ENCODE measurements at places on chromosomes 5 and 9.

DNA sequence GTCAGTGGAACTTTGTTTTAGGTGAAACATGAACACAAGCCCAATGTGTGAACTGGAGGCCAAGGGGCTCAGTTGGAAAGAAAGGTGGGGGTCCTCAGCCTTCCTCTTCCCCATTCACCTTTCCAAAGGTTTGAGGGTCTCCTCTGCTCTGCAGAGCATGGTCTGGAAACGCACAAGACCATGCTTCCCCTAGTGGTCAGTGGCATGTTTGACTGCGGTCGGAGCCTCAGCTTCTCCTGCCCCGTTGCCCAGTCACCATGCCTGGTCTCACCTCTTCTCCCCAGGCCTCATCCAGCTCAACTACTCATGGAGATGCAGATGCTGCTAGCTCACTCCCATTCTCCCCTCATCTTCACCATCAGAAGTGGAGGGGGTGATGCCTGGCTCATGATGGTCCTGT lies 340.3 kb downstream of the GADD45G start:
- no peak for DNase-seq

DNA sequence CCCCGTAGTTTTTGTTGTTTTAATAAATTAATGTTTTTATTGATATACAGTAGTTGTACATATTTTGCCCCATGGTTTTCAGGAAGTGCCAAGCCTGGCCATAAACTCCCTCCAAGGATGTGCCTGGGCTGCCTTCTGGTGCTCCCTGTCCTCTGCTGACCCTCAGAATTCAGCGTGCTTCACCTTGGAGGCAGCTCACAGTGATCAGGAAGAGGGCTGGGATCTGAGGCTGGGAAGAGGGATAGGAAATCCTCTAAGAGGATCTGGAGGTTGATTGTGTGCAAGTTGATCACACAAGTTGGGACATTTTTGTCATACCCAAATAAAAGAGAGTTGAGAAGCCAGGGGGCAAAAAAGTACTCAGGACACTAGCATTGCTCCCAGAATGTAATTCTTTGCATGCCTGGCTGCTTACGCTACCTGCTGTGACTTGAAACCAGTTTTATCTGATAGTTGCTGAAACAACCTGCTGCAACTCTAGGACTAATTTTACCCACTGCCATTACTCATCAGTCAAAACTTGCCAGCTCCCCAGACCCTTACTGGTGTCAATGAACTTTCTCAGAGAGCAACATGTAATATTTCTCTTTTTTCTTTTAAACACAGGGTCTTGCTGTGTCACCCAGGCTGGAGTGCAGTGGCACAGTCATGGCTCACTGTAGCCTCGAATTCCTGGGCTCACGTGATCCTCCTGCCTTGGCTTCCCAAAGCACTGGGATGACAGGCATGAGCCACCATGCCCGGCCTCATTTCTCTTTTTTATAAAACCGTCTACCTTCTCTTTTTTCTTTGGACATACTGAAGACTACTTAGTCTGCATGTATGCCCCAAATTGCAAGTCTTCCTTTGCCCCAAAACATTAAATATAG lies 29.0 kb downstream of the PDE6A start:
- DNase-seq = no peak

- DNase-seq = no peak
Measured at GRCh38 chr9:107471552-107471951, 18.0 kb downstream of the KLF4 start.

GRCh38 chr5:92207151-92207550 lies 824.0 kb upstream of the ARRDC3 start:
- no peak for DNase-seq

DNA sequence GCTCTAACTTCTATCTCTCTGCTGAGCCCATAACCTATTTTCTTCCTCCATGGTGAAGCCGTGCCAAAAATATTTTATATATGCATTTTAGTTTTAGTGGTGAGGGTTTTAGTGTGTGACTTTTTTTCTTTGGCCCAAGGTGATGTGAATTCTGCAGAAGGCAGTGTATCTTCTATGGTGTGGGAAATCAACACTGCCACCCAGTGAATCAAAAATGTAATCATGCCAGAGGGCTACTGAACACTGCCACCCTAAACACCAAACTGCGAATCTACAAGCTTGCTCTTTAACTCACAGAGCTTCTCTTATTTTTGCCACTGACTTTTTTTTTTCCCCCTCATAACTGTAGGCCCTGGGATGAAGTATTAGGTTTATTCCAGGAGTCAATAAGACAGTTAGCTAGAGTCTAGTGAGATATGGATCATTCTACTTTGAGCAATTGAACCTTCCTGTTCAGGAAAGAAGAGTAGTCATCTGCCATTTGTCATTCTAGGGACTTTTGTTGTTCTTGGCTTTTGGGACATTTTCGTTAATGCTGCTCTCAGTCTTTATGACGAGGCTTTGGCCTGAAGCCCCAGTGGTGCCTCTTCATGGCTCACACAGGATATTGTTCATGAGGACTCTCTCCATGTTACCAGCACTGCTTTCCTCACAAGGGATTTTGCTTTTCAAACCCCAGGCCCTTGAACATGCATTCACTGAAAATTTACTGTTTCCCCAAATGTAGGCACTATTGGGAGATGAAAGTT lies 53.1 kb downstream of the C7 start:
- no peak for DNase-seq

DNA sequence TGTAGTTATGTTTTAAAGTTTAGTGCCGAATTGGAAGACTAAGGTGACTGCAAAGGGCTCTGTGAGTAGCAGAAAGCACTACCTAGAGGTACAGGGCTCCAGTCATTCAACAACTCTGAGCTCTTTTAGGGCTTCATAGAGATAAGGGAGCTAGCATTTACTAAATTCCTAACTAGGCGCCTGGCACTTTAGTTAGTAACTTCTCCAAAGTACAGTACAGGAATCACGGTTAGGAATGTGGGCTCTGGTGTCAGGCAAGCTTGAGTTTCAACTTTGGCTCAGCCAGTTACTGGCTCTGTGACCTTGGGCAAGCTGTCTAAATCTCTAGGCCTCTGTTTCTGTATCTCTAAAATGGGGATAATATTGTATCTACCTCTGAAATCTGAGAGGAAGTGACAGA lies 115.3 kb downstream of the SLIT3 start:
- no peak for DNase-seq

DNA sequence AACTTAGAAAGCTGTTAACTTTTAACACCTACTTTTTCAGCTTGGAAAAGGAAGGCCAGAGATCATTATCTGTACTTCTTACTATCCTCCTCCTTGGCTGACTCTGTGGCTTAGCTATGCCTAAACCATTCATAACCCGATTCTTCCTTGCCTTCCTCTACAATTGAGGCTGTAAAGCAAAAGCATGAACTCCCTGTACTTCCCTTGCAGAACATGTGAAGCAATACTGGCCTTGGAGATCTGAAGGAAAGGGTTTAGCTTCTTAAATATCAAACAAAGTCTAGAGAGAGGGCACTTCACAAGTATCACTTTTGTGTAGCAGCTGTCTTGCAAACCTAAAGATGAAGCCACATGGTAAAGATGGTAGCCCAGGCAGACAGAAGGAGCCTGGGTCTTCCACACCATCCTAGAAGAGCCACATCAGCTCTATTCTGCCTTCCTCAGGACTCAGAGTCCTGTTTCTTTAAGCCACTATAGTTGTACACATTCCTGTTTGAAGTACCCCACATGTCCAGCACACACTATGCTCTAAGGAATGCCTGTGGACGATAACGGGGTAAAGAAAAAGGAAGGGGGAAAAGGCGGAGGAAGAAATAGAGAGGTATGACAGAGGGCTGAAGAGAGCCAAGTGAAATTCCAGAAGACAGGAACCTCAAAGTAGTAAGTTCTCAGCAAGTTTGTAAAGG lies 169.2 kb downstream of the SLIT3 start:
- DNase-seq = no peak

- DNase-seq = no peak
Measured at GRCh38 chr9:84397822-84398221, 57.3 kb upstream of the SLC28A3 start.

DNA sequence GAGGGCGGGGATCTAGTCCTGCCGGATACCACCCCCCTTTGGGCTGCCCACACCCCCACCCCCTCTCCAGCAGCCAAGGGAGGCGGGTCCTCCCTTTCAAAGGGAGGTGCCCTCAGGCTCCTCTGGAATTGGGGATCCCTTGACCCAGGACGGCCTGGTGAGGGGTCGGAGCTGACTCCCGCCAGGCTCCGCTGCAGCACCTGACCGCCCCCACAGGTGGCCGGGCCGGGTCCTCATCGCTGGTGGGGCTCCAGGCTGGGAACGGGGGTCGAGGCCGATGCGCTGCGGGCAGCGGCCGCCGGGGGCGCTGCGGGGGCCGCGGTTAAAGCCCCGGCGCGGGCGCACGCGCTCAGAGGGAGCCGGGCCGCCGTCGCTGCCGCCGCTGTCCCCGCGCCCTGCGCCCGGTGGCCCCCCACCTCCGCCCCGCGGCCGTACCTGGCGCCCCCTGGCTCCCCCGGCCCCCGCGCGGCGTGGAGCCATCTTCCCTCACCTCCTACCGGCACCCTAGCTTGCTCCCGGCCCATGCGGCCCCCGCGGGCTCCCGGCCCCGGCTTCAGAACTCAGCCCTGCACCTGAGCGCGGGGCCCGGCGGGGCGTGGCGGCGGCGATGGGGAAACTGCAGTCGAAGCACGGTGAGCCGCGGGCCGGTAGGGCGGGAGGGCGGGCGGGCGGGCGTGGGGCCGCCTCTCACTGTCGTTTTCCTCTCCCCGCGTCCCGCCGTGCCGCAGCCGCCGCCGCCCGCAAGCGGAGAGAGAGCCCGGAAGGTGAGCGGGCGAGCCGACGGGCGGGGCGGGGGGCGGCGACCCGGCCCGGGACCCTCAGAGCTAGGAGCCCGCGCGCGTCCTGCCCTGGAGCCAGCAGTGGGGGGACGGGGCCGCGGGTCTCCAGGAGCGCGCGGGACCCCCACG lies at the start of gene NKD2:
NKD2 (plus strand) TSS at position 352 of the 908 bp plus-strand sequence; CDS start at position 608, 256 bp downstream.
- peak; percentile 83 for DNase-seq

DNA sequence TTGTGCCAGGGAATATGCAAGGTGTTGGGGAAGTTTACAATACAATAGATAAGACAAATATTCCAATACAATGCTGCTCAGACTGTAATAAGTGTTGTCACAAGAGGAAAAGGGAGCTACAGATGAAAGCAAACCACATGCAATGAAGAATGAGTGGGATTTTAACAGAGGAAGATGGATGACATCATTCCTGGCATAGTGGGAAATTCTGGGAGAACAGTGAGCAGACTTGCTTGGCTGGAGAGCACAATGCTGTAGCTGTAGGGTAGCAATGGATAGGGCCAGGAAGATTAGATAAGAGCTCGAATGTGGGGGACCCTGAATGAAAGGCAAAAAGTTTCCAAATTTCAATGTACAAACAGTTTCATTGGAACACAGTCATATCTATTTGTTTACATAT lies 9.5 kb upstream of the DPYSL3 start:
- no peak for DNase-seq

DNA sequence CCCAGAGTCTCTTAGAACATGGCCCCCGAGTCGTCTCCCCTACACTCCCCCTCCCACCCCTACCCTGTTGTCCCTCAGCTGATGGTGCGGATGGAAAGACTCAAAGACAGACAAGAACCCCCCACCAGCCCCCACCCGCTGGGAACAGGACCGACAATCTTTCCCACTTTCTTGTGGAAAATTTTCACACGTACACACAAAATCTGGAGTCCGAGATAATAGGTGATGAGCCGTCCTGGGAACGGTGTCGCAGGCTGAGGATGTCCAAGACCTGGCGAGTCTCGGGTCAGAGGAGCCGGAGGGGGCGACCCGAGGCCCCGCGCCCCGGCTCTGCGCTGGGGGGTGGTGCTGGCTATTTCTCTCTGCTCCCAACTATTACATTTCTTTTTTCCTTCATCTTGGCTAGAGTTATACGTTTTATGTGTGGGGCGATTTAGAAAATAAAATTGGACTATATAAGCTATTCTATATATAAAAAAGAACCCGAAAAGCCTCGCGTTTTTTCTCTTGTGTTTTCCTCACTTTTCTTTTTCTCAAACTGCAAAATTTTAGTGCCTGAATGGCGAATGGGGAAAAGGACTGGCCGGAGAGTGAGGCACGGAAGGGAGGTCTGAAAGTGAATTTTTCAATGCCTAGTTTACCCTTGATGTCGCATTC lies 188.8 kb downstream of the MEF2C start:
- no peak for DNase-seq
